AG04449 (cell line): ENCODE measurements at places on chromosomes 13 and 19.

DNA sequence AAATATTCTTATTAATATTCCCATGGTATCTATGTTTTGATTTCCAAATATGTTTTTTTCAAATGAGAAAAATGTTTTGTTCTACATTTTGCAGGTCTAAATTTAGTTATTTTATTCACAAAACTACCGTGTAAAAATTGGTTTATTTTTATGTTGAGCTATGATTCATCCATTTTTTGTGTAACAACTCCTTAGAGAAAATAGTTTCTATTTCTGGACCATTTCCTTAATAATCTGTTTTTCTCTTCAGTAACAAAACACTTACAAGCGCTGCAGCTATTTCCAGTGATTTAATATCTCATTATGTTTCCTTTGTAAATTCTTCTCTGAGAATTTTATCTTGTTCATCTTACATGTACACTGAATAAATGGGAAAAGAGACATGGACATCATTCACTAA, 550.7 kb upstream of the SLITRK5 start:
- DNase-seq, result no peak

GRCh38 chr19:1747285-1748114, 5.8 kb upstream of the ONECUT3 start:
- peak; percentile 10 for DNase-seq

DNA sequence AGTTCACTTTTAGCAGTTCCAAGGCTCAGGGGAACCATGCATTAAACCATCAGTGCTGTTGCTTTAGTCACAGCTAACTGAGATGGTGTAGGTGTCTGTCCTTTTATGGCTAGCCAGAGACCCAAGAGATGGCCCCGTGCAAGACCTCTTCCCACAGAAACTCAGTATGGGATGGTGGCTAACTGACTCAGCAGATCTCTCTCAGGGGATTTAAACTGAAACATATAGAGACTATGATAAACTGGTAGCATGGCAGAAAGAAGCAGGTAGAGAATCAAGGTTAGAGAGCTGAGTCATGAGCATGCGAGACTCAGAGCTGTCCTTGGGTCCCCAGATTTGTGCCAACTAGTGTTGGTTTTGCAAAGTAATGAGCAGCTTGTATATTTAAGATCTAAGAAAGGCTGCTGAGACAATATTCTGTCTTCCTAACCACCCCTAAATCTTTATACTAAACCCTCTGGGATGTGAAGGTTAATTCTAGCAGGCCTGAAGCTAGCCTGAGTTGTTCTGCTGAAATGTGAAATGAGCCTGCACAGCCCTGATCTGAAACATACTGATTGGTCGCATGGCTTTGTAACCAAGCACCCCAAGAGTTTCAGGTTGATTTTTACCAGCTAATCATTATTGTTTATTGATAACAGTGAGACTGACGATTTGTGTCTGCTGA, 6.5 kb upstream of the SCEL start:
- DNase-seq, result no peak

DNA sequence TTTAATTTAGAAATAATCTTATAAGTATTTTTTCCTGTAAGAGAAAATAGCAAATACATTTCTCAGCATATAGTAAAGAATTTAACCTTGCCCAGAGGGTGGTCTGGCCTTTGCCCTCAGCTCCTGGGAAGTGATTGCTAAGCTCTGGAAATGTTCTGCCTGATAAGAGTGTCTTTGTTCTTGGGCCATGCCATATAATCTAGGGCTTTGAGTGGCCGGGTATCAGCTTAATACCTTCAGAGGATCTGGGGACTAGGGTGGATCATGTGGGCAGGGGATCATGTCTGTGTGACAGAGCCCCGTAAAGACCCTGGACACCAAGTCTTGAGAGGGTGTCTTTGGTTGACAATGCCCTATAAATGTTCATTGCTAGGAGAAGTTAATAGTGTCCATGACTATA, 1032.4 kb upstream of the MIR17HG start:
- DNase-seq, result no peak

GRCh38 chr13:80742033-80742432, 401.1 kb upstream of the SPRY2 start:
- DNase-seq, result no peak

- no peak for DNase-seq
These were observed 734.3 kb upstream of the MIR17HG start for GRCh38 chr13:90613076-90613795.

- no peak for DNase-seq
These were observed 13.8 kb downstream of the OR7D4 start for GRCh38 chr19:9205501-9206113.

DNA sequence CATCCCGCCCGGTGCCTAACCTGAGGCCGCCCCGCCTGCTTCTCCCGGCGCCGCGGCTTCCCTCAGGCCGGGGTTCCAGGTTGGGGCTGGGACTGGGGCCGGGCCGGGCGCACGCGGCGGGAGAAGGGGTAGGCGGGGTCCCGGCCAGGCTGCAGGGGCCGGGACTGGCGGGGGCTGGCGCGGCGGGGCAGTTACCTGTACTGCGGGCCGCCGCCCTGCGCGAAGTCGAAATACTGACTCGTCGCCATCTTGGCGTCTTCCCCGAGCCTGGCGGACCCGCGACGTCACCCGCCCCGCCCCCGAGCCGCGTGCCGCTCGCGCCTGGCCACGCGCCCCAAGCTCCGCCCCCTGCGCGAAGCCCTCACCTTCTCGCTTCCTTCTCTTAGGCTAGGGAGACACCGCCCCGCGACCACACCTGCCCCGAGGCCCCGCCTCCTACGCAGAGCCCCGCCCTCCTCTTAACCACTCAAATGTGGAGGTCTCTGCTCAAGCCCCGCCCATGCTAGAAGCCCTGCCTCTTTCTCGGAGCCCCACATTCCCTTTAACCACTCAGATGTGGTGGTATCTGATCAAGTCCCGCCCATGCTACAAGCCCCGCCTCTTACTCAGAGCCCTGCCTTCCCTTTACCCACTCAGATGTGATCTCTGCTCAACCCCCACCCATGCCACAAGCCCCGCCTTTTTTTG, at the start of gene ZFR2:
Gene ZFR2 (minus strand): TSS at position 269 of the 687 bp plus-strand sequence. CDS start 21 bp downstream, at position 248.
- no peak for DNase-seq
